ENCODE measurements at places on chromosomes 16 and 17.

GRCh38 chr17:76524598-76525512, 12.7 kb downstream of the CYGB start:
- DNase-seq: no peak

GRCh38 chr17:63039899-63040602, 74.0 kb downstream of the TANC2 start:
- DNase-seq: no peak

GRCh38 chr17:34302636-34303035, 16.6 kb upstream of the CCL8 start:
- no peak for DNase-seq

- no peak for DNase-seq
These were observed 173.6 kb downstream of the IRF8 start for GRCh38 chr16:86072328-86073102.

DNA sequence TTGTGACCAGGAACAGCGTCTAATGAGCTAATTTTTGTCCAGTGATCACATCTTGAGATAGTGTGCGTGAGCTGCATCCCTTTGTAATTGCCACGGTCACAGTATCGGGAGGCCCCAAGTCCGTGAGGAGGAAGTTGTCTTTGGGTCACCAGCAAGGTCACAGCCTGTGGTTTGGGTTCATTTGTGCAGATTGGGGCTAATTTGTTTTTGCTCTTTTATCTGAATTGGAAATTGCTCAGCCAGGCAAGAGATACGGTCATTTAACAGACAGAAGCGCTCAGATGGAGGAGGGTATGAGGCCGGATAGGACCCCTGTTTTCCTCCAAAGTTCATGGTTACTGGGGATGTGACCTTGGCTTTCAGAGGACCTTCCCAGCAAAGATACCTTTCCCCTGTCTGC, 174.1 kb downstream of the SNX29 start:
- DNase-seq: no peak

GRCh38 chr17:11786711-11787438, 188.6 kb downstream of the DNAH9 start:
- DNase-seq: no peak

DNA sequence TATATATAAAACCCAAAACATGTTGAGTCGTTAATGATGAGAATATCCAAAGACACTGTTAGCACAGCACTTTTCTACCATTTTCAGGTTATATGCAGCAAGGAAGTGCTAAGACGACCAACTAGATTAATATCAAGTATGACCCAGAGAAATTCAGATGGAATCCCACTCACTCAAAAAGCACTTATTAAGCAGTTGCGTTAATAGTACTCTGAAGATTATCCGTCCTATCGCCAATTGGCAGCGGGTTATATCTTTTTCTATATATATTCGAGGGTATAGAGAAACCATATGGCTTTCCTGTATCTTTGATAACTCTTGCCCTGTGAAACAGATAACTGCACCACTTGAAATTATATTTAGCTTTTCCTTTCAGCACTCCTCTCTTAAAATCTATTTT, 1.1 kb downstream of the CRLF3 start:
- DNase-seq: no peak

- no peak for DNase-seq
These were observed 510.6 kb downstream of the CDH13 start for GRCh38 chr16:83137326-83137781.

DNA sequence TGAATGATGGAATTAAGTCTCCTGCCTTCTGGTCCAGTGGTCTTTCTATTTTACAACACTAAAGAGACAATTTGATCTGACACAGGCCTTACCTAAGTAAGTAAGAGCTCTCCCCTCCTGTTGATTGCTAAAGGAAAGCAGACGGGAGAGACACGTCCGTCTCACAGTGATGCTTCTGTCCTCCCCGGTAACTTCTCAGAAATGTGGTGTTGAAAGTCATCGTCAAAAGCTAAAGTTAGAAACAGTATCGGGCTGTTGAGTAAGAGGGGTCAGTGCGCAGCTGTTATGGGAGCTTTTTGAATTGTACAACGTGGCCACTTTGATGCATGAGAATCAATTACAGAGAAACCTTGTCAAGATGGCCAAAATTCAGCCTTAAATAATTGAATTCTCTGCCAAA, 1.9 kb upstream of the RBFOX1 start:
- no peak for DNase-seq

GRCh38 chr17:82160075-82160474, 52.6 kb downstream of the CCDC57 start:
- DNase-seq: no peak

- DNase-seq: peak; percentile 84
These were observed at the start of gene NLRC5 for GRCh38 chr16:56988948-56989945. NLRC5 (plus strand) TSS chr16:56989557; CDS start chr16:57020713, 31,156 bp downstream.

DNA sequence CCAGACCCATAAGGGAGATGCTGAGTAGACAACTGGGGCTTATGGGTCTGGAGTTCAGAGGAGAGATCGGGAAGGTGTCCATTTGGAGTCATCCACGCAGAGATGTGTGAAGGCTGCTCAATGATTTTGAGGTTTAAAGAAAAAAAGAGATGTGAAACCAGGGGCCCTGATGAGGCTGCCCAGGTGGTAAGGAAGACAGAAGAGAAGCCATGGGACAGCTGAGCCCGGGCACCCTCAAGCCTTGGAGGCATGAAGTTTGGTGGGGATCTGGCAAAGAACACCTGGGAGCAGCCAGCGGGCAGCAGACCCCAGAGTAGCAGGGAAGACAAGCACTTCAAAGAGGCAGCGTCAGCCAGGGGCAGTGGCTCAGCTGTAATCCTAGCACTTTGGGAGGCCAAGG, 20.8 kb upstream of the MYO15B start:
- DNase-seq: no peak

DNA sequence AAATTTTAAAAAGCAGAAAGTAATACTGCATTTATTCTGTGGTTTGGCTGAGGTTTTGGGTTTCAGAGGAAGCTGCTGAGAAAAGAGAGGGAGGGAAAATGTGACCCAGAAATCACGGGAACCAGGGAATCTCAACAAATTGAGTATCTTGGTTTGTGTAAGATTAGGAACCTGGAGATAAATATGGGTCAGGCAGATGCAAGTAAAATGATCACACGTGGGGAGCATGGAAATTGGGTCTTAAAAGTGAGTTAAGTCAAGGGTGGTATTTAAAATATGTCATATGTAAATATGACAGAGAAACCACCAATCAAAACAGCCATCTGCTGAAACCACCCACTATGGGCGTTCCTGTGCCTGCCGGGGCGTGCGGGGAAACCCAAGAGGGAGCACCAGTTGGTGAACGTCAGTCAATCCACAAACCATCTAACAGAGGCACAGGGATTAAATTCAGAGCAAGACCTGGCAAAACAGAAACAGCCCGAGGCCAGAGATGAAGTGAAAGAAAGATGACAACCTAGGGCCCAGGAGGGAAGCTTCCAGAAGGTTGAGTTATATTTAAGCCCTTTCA, 33.4 kb downstream of the CDH13 start:
- no peak for DNase-seq

GRCh38 chr17:9872852-9873251, 32.2 kb downstream of the RCVRN start:
- no peak for DNase-seq

GRCh38 chr17:63775420-63775819, 1.4 kb downstream of the DDX42 start:
- no peak for DNase-seq

DNA sequence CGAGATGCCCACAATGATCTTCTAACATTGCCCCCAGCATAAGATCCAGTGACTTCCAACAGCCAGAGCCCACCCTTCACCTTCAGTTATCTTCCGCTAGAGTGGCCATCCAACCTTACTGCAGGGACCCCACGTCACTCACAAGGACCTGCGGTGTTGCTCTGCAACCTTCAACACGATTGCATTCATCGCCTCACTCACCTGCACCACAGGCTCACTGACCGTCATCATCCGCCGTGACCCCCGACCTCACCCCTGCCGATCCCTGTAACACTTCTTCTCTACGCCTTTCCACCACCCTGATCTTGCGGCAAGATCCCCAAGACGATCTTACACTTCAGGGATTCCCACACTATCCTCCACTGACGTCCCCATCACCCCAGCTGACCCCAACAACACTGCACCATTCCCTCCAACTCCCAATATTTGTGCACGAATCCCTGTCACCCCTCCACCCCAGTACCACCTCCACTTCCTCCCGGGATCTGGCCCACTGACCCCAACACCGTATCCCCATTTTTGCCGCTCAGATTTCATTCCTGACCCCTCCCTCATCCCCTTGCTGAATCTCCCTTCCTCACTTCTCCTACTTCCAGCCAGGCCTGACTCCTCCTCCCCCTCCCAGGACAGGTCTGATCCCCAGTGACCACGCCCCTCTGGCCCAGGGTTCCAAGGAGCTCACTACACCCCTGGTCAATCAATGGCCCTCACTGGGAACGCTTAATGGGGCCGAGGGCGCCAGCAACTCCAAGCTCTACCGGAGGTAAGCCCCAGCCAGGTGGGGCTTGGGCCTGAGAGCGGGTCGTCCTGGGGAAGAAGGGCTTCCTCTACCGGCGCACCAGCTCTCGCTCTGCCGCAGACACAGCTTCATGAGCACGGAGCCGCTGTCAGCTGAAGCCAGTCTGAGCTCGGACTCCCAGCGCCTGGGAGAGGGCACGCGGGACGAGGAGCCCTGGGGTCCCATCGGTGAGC, 7.6 kb downstream of the RUNDC3A start:
- no peak for DNase-seq

- DNase-seq: no peak
These were observed 7.9 kb upstream of the MON1B start for GRCh38 chr16:77183137-77183536.

DNA sequence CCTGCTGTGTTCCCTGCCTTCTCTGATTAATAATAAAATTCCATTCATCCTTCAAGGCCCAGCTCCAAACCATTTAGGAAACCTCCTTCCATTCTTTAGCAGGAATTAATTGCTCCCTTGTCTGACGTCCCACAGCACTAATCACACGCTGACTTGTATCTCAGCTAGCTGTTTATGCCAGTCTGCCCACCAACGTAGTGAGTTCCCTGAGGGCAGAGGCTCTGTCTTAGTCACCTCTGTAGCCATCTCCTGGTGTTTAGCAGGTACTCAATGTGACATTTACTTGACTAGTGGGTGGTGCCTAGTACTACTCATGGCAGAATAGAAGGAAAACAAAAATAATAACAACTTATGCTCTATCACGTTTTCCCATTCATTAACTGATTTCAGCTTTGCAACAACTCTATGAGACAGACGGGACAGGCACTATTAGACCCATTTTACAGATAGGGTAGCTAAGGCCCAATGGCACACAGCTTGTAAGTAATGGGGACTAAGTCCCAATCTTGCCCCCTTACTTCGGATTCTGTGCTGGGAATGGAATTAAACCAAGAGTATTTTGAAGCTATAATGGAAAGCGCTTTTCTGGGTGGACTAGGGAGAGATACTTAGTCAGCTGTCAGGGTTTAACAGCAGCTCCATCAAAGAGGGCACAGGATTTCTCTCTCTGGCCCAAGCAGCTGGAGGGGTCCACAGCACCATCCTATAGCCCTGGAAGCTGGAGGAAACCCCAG, 931 bp upstream of the WIPF2 start:
- no peak for DNase-seq

DNA sequence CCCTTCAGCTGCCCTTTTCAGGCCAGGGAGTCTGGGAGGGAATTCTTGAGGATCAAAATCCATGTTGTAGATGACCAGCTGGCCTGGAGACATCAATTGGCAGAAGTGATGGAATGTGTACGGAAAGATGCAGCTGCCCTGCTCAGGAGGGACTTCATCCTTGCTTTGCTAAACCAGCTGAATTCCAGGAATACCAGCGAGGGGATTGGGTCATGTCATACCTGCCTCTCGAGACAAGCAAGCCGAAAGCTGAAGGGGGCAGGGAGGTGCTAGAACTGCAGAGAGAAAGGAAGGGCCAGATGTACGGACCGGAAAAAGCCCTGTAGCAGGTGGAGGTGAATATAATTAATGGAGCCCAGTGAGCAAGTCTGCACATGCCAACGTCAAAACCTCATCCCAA, 25.6 kb upstream of the NTN1 start:
- DNase-seq: no peak

- DNase-seq: no peak
These were observed 30.2 kb downstream of the TPSG1 start for GRCh38 chr16:1194665-1195392.

- DNase-seq: no peak
These were observed 27.2 kb downstream of the MARCHF10 start for GRCh38 chr17:62780951-62781350.

DNA sequence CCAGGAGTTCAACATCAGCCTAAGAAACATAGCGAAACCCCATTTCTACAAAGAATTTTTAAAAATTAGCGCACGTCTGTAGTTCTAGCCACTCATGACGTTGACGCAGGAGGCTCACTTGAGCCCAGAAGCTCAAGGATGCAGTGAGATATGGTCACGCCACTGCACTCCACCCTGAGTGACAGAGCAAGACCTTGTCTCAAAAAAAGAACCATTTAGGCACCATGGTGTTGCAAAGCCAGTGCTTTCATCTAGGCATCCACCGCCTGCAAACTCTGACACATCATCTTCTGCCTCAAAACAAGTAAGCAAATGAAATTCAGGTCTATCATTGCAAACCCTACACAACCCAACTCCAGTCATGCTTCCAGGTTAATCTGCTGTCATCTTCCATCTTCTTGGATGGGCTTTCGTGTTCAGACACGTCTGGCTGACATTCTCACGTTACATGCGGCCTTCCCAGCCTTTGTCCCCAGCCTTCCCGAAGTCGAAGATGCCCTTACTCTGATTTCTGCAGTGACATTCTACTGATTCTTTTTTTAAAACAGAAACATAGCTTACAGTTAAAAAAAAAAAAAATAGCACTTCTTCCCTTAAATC, 8.9 kb downstream of the ANKRD11 start:
- no peak for DNase-seq

DNA sequence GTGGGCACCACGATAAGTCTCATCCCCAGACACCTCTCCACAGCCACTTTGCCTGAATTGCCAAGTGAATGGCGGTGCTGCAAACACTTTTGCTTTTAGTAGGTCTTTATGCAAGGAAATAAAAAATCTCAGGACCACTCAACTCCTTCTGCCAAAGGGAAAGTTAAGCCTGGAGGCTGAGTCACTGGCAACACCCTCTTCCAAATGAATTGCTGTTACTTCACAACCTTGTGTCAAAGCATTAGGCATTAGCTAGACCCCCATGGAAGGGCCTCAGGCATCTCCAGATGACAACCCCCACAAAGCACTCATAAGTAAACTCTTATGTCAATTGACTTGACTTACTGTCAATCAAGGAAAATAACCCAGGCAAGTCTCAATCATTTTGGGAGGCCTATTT, 43.0 kb downstream of the RNF112 start:
- no peak for DNase-seq

Data from activated CD4-positive, CD25-positive, alpha-beta regulatory T cell (primary cell).